GOT3 (cell line): ENCODE measurements at places on chromosomes 13 and 19.

GRCh38 chr13:112951674-112952371, 17.2 kb upstream of the MCF2L start:
- no peak for DNase-seq

DNA sequence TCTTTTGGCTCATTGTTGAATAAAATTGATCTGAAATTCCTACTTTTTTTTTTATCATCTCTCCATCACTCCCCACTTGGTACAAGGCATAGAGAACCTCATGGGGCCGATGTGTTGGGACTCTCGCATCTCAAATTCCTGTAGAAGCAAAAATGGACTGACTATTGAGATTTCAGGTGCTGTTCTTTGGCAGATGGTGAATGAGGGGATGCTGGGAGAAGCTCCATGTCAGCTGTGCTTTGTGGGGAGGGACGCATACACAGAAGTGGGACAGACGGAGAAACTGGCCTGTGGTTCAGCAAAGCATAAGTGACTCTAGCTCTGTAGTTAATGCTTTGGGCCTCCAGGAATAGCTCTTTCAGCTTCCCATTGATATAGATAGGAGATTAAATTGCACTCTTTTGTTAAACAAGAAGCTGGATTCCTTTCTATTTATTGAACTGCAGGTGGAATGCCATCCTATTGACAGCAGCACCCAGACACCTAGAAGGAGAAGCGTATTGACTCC, 194.5 kb upstream of the RNF113B start:
- no peak for DNase-seq

DNA sequence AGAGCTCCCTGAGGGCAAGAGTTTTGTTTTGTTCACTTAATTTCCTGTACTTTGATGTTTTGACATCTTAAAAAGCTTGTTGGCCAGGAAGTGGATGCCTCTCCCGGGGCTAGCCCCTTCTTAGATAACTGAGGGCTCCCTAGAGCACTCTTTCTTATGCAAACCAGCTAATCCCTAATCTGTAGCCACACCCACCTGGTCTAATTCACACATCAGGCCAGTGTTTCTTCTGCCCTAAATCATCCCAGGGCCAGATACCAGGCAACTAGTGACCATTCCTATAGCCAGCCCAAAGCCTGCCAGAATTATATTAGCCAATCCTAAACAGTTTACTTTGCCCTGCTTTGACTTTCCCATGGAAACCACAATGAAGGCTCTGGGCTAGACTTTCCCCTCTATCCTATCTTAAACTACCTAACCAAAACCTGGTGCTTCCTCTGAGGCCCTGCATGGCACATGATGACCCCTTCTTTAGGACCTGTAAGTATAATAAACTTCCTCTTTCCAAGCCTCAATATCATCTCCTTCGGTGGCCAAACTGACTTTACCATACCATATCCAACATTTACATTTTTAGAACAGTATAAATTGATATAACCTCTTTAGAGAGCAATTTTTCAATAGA, 24.8 kb downstream of the WBP4 start:
- no peak for DNase-seq

- DNase-seq: no peak
These were observed at the start of gene ZNF177 for GRCh38 chr19:9362905-9363304. Gene ZNF177, plus strand, starts transcription at chr19:9363013. Its CDS starts 15,299 bp downstream, at chr19:9378312.

DNA sequence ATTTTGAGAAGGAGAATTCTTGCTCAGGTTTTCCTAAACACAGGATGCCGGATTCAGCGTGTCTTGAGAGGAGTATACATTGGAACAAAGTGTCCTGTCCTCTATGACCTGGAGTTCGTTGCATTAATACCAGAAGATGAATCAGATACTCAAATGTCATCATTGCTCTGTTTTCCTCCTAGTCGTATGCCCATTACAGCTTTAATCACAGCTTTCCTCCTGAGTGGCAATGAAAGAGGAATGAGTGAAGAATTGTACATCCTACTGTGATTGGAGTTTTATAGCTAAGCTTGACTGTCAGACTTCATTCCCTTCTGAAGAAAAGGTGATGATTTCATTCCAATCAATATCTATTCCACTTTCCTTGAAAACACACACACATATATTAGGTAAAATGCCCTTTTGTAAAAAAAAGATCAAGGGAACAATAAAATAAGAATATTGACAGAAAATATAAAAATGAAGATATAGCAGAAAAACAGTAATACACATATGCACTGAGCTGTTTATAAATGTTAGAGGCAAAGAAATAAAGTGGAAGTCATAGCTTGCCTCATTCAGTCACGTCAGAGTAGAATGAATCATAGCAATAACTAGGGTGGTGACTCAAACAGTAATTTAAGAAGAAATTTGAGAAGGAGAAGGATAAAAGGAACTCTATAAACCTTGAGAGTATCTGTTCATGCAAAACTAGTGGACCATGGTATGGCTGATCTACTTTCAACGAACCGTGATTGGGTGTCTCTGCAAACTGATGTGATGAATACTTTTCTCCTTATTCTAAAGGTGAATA, 501.5 kb downstream of the SUCLA2 start:
- no peak for DNase-seq

- no peak for DNase-seq
These were observed 3.3 kb downstream of the PCDH17 start for GRCh38 chr13:57634839-57635165.

- no peak for DNase-seq
These were observed 9.1 kb downstream of the NOP53 start for GRCh38 chr19:47754206-47755064.

GRCh38 chr19:28061111-28061510, 1151.8 kb downstream of the UQCRFS1 start:
- no peak for DNase-seq

DNA sequence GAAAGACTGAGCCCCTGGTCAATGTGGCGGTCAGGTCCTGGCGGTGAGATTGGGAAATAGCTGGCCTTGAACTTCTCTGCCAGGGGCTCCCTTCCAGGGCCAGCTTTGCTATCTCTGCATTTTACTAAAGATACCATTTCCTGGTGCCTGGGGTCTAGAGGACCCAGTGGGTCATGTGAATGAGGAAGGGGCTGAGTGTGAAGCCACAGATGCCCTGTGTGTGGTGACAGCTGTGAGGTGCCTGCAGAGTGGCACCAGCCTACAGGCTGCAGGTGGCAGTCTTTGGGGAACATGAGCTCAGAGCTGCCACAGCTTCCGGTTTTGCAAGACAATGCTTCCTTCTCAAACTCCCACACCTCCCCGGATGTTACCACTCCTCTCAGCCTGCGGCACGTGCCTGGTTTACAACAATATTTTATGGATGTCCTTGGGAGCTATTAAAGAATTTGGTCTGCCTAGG, 5.2 kb upstream of the MLNR start:
- no peak for DNase-seq

- DNase-seq: no peak
These were observed 583 bp downstream of the AKAP8L start for GRCh38 chr19:15418231-15418578.

DNA sequence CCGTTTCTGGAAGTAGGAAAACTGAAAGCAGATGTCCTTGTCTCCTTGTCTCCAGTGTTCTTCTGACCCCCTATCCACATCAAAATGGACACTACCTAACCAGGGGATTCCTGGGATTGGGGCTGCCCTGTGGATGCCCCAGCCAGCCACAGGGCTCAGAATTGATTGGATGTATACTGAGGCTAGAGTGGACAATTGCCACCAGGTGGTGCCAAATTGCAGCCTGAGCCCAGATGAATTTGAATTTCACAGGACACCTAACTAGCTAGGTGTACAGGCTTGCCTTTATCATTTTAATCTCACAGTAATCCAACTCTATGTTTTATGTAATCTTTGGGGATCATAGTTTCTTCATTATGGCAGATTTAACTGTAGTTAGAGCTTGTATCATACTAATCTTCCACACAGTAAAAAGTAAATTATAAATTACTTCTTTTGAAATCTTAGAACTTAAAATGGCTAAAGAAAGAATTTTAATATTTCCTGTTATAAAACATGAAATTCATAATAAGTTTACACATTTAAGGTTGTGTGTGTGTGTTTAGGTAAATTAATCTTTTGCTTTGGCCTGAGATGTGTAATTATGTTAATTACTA, 58.0 kb downstream of the PIBF1 start:
- no peak for DNase-seq

DNA sequence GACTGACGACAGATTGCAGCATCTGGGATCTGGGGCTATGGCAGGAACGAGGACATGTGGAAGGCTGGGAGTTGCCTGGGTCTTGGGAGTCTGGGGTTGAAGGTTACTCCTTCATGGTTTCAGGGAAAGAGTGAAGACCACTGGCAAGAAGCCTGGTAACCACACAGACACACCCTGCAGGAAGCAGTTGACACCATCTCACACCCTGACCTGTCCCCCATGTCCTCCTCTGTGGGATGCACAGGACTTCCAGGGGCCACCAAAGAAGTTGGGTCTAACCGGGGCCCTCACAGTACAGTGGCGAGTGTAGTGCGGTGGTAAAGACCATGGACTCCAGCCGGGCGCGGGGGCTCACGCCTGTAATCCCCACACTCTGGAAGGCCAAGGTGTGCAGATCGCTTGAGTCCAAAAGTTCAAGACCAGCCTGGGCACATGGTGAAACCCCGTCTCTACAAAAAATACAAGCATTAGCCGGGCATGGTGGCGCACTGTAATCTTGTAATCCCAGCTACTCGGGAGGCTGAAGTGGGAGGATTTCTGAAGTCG, 10.6 kb upstream of the FFAR2 start:
- no peak for DNase-seq

DNA sequence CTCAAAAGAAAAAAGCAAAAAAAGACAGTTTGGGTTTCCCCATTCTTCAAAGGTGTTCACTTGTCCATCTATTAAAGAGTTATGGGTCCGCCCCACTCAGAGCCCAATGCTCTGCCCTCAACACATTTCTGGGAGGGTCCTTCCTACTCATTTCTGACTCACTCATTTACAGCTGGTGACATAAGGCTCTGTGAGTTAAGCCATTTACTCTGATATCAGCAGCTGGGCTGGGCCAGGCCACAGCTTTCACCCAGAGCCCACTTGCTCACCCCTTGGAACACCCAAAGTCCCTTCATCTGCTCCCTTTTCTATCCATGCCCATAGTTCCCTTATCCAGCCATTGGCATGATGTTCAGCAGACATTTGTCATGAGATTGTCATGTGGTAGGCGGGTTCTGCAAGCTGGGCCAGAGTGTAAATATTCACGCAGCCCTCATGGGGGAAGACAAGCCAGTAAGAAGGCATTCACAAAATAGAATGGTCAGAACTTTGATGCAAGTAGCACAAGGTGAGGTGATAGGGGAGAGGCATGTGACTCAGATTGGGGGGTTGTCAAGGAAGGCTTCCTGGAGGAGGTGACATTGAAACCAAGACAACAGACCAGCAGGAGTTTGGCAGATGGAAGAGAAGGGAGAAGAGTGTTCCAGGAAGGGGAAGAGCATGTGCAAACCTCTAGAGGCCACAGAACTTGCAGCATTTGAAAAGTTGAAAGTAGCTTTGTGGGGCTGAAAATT, 5.9 kb downstream of the MAST1 start:
- no peak for DNase-seq

DNA sequence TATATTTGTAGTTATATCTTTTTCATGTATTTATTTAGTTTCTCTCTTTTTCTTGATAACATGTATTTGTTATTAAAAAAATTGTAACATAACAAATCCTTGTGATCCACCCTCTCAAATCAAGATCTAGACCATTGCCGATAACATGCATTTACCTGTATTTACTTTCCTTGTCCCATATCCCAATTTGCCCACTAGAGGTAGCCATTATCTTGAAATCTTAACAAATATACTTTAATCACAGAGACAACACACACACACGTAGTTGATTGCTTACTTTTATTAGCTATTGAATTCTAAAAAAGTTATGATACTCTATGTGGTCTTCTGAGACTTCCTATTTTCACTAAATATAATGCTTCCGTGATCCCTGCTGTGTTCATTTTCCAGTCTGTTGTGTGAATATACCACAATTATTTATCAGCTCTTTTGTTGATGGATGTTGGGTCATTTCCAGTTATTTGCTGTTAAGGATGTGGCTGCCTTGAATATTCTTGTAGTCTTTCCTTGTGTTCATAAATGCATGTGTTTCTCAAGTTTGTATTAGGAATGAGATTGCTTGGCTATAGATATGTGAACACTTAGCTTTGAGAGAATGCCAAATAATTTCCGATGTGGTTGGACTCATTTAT, 31.3 kb upstream of the ZMYM2 start:
- no peak for DNase-seq

GRCh38 chr13:78145276-78145675, 226.6 kb upstream of the EDNRB start:
- DNase-seq: no peak

GRCh38 chr19:55940306-55940705, 7.3 kb upstream of the NLRP8 start:
- no peak for DNase-seq

- DNase-seq: no peak
These were observed 3.1 kb upstream of the SPIB start for GRCh38 chr19:50415661-50416033.
